ENCODE measurements at places on chromosomes 1 and 21.

DNA sequence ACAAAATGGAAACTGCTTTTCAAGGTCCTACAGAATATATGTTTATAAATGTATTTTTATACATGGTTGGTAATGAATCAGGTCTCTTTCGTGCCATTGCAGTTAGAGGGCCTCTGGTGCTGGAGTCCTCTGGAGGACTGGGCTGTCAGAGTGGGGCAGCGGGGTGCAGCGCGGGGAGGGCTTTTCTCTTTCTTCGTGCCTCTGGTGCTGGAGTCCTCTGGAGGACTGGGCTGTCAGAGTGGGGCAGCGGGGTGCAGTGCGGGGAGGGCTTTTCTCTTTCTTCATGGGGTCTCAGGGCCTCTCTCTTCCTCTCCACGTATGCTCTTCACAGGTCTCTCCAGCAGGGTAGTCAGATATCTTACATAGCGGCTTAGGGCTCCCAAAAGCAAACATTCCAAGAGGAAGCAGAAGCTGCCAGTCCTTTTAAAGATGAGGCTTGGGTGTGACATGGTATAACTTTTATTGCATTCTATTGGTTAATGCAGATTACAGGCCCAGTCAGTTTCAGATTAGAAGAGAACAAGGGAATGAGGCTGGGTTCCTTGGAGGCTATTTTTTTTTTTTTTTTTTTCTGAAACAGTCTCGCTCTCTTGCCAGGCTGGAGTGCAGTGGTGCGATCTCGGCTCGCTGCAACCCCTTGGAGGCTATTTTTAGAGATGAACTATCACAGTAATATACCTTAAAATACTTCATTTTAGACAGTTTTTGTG, 13.1 kb downstream of the SDCCAG8 start:
- DNase-seq: no peak

- no peak for DNase-seq
Observed at GRCh38 chr1:221729771-221730330, 12.0 kb downstream of the DUSP10 start.

DNA sequence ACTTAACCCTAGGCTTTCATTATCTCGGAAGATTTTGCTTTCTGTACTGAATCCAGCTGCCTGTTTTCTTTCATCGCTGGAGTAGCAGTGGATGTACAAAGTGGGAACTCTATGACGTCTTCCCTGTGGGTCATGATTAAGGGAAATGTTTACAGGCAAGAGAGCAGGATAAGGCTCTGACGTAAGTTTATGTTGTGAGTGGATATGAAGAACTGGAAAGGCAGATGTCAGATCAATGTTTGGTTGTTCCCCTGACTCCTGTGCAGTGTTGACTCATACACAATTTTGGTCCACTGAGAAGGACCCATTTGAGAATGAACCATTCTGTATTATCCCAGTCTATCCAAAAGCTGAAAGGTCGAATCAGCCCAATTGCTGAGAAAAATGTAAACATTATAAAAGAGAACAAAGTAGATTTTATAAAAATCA, 292.4 kb downstream of the GRIK1 start:
- no peak for DNase-seq

DNA sequence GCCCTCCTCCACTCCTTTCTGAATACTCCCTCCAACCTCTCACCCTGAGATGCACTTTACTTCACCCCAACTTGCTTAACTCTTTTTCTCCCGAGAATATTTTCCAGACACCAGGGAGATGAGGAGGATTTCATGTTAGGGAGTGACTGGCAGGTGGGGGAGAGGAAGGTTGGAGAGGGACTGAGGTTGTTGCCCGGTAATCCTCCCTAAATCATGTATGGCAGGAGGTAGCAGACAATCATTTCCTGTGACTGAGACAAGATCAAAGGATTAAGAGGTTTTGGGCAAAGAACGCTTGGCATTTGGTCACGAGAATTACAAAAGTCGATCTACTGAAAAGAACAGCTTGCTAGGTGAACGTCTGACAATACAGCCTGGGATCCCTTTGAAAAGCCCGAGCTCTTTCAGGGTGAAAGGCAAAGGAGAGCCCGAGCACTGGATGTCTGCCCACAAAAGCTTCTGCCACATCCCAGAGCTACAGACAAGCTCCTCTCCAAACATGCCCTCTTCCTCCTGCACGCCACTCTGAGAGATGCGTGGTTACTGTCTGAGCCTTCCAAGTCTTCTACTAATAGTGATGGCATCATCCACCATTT, 154.1 kb downstream of the DAB1 start:
- DNase-seq: no peak

GRCh38 chr21:18443085-18443484, 39.5 kb upstream of the TMPRSS15 start:
- no peak for DNase-seq

DNA sequence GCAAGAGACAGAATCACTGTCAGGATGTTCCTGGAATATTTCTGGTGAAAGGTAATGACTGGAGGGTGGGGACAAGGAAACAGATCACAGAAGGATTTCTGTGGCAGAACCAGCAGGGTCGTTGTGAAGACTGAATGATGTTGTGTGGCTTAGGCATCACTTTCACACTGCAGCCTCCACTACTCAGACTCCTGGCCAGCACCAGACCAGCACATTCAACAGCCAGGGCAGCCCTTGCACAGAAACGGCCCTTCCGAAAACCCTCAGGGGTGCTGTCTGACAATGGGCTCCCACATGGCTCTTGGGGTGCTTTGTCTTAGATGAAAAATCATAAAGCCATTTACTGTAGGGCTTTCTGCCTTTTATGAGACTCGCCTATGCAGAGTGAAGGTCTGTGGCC, 3.8 kb upstream of the RAB7B start:
- DNase-seq: no peak

DNA sequence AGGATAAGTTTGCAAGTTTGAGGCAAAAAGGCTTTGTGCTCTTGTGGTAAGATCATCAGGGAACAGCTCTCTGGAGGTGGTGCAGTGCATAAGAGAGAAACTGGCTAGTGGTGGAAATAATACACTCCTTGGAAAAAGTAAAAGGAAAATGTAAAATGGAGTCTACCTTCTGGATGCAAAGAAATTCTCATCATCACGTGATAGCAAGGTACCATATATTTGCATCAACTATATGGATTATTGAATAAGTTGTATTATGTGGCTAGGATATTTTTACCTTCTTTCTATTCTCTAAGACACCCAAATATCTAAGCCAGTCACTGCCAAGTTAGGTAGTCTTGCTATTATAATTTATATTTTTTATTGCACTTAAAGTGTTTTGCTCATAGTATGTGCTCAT, 14.0 kb upstream of the LRRC7 start:
- no peak for DNase-seq

DNA sequence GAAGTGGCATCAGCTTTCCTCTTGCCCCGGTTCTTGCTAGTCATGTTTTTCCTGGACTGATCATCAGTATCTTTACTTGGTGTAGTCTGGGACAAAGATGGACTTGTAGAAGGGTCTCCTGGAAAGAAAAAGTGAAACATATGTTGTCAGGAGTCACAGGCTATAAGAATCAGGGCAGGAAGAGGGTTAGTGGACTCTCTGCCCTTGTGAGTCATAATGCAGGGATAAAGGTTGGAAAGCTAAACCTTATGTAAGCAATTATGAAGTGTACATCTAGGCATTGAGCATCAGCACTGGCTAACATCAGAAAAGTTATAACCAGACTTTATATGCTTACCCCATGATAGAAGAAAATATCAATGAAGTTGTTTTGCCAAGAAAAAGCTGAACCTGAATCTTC, 51.2 kb downstream of the XKR8 start:
- no peak for DNase-seq

DNA sequence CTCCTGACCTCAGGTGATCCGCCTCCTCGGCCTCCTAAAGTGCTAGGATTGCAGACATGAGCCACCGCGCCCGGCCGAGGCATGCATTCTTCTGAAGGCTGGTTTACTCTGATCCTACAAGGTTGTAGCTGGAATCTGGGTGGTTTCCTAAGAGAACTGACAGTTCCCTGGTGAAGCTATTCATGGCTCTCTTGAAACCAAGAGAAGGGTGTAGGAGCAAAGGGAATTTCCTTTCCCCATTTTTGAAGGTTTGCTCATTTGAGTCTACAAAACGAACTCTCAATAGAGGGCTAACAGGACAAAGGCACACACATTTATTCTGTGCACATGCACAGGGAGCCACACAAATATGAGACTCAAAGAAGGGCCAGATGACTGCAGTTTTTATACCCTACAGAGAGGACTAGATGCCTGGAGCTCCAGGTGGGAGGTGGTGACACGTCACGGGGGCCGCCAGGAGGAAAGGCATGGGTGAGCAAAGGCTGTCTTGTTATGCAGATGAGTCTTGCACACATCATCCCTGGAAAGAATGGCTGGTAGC, 49.5 kb upstream of the ERRFI1 start:
- DNase-seq: no peak

- DNase-seq: no peak
Observed at GRCh38 chr21:41973861-41974751, 20.3 kb upstream of the C2CD2 start.

- DNase-seq: no peak
Observed at GRCh38 chr1:190019717-190020116, 457.9 kb downstream of the BRINP3 start.

DNA sequence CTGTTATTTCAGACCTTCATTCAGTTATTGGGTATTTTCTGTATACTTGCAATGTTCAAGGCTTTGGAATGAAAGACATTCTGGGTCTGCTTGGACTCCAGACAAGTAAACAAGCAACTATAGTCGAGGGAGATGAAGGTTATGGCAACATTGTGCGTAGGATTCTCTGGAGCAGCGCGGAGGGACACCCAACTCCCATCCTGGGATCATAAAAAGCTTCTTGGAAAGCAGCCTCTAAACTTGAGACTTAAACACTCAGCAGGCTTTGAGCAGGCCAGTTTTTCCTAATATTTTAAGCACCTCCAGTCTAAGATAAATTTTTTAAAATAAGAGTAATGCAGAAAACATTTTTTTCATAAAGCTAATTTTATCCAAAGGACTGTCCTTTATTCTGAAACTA, 7.6 kb upstream of the LYST start:
- no peak for DNase-seq

DNA sequence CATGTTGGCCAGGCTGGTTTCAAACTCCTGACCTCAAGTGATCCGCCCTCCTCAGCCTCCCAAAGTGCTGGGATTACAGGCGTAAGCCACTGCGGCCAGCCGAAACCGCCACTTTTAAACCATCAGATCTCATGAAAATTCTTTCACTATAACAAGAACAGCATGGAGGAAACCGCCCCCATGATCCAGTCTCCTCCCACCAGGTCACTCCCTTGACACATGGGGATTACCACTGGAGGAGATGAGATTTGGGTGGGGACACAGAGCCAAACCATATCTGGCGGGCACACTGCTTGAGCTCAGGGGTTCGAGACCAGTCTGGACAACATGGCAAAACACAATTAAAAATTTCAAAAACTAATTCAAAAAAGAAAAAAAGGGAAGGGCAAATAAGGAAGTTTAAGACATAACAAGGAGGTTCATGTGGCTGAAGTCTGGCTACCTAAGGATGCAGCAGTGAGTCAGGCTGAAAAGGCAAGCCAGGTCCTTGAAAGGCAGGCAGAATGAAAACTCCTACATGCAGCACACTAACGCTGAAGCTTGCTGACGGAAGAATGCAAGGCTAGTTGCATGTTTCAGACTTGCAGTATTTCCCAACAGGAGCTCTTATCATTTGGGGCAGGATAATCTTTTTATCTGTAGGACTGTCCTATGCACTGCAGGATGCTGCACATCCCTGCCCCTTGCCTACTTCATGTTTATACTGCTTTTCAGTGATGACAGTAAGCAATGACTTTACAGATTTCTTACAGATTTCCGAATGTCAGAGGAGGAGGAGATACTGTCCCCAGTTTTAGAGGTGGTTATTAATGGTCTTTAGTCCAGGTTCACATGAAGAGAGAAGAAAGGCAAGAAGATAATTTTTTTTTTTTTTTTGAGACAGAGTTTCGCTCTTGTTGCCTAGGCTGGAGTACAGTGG, 49.3 kb downstream of the FBXO42 start:
- DNase-seq: no peak

- DNase-seq: no peak
Observed at GRCh38 chr1:40886318-40887011, 24.3 kb upstream of the CITED4 start.

- no peak for DNase-seq
Observed at GRCh38 chr1:26536081-26536480, 6.5 kb downstream of the RPS6KA1 start.

DNA sequence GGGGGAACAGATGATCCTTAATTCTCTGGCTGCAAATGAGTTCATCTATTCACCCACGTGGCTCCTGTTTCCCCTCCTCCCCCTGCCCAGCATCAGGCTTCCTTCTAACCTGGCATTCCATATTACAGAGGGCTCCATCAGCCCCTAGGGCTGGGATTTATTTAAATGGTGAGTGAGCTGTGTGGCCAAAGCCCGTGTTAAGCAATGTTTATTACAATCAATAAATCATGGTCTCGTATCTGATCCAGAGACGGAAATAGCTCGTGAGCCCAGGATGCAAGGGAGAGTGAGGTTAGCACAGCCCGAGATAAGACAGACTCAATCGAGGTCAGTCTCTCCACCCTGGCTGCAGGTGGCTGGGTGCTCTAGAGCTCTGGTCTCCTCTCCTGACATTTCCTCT, 43.1 kb upstream of the IGSF21 start:
- no peak for DNase-seq

DNA sequence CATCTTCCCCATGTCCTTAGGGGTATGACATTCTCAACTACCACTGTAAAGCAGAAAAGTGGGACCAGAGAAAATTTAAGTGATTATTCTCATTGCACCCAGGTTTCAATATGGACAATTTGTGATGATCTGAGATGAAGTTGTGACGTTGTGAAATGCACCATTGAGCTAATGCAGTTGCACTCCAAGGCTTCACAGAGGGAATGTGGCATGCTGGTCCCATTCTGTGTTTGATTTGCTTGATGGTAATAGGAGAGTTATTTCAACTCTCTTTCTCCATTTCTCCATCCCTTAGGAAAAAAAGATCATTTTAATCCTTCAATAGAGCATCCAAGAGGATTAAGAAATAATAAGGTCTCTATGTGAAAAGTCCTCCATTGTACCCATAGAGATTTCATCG, 136.6 kb downstream of the SLC30A10 start:
- no peak for DNase-seq

GRCh38 chr1:205528887-205529825, 24.7 kb downstream of the CDK18 start:
- peak; percentile 86 for DNase-seq

DNA sequence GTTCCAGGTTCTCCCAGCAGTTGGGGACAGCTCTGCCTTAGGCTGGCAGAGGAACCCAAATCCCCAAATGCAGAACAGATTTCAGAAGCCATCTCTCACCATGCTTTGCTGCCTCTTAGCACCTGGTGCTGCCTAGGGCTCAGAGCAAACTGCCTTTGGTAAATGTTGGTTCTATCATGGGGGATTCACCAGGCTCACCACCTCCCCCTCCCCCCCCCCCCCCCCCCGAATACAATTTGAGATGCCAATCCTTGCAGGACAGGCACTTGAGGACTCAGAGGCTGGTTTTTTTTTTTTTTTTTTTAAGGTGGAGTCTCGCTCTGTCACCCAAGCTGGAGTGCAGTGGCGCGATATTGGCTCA, 447 bp upstream of the PAQR6 start:
- no peak for DNase-seq

- no peak for DNase-seq
Observed at GRCh38 chr1:204660509-204660908, 25.0 kb downstream of the LRRN2 start.
